ENCODE measurements at places on chromosomes 5 and 9.

DNA sequence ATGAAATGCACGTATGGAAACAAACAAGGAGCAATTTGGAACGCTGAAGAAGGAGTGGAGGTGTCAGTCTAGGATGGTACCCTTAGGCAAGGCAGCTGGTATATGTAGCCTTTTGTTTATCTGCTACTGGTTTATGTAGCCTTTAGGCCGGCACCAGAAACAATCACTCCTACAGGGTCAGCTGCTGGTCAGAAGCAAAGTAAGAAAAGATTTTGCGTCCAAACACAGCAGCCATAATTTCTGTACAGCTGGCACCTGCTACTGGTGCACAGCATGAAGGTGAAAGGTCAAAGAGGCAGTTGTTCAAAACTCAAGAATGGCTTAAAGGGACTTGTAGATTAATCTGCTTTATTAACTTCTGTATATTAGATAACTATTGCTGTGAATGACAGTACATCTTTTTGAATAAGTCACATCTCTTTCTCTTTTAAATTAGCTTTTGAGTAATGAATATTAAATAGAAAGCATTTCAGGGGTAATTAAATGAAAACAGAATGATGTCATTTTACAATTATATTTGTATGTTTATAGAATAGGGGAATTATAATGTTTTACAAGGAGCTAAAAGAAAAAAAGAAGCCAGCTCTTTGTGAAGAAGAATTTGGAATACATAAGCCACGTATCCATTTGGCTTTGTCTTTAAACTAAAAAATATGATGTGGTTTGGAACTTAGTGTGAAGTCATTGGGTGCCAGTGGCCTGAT is 33.1 kb upstream of the TLX3 start:
- no peak for DNase-seq

GRCh38 chr9:101312661-101313060 is 72.1 kb downstream of the BAAT start:
- DNase-seq: no peak

DNA sequence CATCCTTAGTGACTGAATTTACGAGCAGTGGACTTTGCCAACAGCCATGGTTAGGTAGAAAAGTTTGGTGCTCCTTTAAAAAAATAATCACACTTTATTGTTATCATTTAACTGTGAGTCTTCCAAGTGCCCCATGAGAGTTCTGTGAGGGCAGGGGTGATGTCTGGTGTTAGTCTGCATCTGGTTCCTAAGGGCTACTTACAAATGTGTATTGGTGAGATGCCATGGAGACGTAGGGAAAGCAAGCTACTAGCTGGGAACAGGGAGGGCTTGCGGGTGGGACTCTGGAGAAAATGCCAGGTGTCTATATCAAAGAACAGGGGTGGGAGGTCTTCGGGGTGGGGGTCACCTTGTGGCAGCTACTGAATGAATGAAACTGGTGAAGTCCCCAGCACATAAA is 47.1 kb upstream of the EBF1 start:
- no peak for DNase-seq

DNA sequence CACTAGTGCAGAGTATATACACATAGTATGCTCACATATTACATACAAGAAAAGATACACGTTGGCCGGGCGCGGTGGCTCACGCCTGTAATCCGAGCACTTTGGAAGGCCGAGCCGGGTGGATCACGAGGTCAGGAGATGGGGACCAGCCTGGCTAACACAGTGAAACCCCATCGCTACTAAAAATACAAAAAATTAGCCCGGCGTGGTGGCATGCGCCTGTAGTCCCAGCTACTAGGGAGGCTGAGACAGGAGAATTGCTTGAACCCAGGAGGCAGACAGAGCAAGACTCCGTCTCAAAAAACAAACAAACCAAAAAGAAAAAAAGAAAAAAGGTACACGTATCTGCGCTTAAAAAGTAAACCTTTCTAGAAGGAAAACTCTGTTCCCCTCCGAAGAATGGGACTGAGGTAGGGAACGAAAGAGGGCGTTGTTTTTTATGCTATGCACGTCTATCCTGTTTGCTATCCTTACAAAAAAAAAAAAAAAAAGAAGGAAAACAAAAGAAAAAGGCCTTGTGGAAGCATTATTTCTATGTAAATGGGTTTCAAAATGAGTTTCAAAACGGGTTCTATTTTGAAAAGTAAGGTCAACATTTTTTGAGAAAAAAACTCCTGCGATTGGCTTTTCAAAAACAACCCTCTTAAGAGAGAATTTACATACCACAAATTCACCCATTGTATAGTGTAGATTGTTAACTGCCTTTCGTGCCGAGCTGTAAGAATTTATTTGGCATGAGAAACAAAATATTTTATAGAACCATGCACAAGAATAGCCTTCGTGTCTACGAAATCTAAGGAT is 1.2 kb downstream of the AK3 start:
- peak; percentile 31 for DNase-seq

DNA sequence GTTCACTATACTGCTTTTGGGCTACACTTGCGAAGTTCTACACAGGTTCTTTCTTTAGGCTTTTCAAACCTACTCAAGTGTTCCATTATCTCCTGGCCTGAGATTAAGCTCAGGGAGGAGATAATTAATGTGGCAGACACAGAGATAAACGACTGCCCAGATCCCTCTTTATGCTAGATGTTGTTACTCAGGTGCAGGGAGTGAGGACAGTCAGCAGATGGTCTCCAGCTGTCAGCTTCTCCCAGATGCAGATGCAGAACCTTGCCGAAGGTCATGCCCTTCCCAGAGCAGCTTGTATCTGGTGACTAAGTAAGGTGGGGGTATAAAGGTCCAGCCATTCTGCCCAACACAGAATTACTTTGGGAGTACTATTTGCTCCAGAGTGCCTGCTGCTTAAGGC is 166.2 kb downstream of the ZNF462 start:
- no peak for DNase-seq

- DNase-seq: no peak
These were observed 78.7 kb downstream of the ELAVL2 start for GRCh38 chr9:23747088-23748075.

- no peak for DNase-seq
These were observed 23.7 kb downstream of the MAP3K1 start for GRCh38 chr5:56839062-56839461.

DNA sequence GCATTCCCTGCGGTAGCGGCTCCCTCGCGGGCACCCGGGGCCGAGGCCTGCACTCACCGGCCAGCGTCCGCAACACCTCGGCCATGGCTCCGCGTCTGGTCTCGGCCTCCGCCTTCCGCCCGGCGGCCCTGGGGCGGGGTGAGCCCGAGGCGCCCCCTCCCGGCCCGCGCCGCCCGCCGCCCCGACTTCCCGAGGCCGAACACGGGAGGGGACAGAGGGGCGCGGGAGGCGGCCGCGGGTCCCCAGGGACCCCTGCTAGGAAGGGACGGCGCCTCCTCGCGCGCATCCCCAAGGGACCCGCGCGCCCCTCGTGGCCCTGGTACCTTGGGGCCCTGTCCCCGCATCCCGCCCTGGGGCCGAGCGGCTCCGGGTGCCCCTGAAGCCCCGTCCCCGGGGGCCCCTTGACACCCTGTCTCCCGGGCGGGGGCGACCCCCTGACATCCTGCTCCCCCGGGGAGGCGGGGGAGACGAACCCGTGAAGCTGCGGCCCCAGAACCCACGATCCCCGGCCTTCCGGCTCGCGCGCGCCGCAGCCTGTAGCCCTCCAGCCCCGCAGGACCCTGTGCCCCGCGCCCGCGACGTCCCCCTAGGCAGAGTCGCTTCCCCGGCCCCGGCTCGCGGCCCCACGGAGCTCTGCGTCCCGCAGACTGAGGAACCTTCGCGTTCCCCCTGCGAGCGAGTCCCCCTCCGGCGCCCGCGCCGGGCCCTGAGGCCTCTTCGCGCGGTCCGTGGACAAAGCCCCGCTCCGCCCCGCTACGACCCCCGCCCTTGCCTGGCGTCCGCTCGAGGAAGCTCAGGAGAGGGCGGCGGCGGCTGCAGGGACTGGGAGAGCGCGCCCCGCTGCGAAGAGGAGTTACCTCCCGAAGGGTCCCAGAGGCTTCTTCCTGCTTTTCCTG is at the start of gene ABO:
Gene ABO (minus strand): TSS at position 97 of the 896 bp plus-strand sequence.
- DNase-seq: no peak

GRCh38 chr5:123088031-123088805 is 823 bp upstream of the PRDM6 start:
- peak; percentile 5 for DNase-seq

DNA sequence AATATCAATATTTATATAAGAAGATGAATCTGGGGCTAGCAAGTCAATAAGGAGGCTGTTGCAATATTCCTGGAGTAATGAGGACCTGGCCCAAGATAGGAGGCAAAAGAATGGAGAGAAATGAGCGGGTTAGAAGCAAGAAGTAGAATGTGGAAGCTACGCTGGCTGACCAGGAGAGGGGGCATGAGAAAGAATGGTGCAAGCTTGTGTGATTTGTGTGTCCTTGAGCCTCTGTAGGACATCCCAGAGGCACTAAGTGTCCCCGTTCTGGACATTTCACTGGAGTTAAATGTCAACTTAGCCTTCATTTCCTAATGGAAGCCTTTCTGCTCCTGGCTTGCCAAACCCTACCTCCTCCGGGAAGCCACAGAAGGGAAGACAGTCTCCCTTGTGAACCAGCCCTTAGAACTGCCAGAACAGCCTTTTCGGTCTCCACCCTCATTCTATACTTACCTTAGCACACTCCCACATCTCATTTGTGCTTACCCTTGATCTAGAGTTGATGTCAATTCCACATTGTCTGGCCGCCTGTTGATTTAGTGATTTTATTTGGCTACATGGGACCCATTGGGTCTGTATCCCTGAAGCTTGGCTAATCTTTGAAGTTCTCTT is 6.7 kb upstream of the PDE6A start:
- no peak for DNase-seq

DNA sequence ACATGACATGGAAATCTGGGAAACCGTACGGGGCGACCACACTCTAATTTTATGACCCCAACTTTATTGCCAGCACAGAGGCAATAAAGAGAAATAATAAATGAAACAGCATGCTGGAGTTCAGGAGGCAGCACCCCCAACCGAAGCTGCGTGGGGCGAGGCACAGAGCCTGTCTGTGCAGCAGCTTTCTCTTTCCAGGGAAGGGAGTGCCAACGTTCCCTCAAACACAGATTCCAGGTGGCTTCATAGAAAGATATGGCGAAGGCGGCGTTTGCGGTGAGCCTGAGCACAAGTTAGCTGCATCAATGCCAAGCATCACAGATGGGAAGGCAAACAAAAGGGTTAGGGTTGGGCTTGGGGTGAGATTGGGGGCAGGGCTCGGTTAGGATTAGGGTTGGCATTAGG is 114.8 kb downstream of the HSD17B3 start:
- DNase-seq: no peak

- no peak for DNase-seq
These were observed 236.9 kb downstream of the SAXO1 start for GRCh38 chr9:18795947-18796671.

DNA sequence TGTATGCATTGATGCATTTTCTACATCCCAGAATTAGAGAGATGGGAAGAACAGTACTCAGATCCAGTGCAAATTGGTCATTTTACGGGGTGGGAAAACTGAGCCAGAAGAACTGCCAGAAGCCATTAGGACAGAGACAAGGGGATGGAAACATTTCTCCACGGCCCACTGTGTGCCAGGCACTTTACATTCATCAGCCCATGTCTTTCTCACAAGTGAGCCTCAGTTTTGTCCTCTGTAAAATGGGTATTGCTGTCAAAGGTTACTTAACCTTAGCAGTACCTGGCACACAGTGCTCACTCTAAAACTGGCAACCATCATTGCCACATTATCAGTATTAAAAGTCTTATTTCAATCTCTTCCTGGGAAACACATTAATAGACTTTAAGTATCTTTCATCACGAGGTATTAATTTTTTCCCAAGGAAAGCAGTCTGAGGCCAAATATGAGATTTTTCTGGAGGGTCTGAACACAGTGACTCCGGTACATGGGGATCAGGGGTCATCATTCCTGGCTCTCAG is 5.2 kb downstream of the DUSP1 start:
- DNase-seq: no peak

- no peak for DNase-seq
These were observed 47.7 kb downstream of the LIX1 start for GRCh38 chr5:97094579-97095317.

DNA sequence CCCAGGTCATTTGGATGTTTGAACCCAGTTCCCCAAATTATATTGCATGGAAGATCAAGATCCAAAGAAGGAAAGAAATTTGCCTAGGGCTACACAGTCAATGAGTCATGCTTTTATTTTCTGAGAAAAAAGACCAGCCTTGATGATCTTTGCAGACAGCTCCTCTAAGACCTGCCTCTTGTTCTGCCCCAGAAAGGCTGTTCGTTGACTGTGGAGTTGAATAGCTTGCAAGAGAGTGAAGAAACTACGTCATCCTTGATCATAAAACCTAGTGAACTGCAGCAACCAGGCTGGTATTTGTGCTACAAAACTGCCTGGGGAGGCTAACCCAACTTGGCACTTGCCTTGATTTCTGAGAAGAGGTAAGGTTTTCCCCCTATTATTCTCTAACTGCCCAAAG is 263.9 kb downstream of the PAPPA start:
- DNase-seq: no peak

GRCh38 chr9:115944166-115944948 is 209.2 kb upstream of the PAPPA start:
- peak; percentile 32 for DNase-seq

- DNase-seq: no peak
These were observed 21.8 kb upstream of the PRUNE2 start for GRCh38 chr9:76927540-76928240.

DNA sequence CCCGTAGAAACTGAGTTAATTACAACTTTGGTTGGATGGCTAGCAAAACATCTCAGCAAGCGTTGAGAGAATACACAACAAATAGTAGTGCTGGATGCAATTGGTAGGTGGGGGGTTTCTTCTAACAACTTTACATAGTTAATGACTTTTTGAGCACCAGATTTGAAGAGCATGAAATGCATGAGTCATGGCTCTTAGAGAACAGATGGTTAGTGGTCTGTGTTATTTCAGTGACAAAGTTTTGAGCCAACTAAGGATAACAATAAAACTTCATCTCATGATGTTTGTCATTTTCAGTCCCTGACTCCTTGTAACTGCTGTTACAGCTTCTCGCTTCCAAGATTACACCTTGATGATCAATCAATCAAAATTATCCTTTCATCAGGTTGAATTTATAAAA is 399.0 kb upstream of the BRINP1 start:
- DNase-seq: no peak

DNA sequence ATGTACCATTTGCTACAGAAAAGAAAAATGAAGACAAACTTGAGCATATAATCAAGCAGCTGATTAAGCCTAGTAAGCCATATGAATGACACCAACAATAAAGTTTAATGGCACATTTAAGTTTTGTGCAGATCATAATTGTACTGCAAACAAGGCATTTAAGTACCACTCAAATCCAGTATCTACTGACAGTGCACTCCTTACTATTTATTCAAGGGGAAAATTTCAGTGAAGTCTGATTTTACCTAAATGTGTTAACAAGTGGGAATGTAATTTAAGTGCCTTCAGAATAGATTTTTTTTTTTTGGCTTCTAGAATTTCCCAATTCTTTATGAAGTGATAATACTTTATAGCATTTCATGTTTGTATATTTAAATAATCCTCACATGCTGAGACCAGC is 341.0 kb upstream of the POU5F2 start:
- no peak for DNase-seq
